ENCODE measurements at places on chromosomes 2 and 18.

- peak; percentile 52 for DNase-seq
Observed at GRCh38 chr2:47510745-47511144, 107.8 kb downstream of the MSH2 start.

DNA sequence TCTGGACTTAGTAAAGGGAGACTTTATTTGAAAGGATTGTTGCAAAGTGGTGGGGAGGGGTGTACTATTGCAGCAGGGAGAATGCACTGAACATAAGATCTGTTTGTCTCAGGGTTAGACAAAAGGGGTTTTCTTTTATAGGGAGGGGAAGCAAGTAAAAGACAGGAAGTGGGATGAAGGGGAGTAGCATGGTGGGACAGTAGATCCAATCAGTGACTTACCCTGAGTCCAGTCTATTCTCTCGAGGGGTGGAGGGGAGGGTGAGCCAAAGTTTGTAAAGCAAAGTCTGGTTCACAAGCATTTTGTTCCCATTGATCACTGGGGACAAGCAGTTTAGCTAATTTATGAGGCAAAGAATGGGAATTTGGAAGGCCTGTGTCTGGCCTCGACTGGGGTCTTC is 35.0 kb upstream of the CYP27C1 start:
- no peak for DNase-seq

DNA sequence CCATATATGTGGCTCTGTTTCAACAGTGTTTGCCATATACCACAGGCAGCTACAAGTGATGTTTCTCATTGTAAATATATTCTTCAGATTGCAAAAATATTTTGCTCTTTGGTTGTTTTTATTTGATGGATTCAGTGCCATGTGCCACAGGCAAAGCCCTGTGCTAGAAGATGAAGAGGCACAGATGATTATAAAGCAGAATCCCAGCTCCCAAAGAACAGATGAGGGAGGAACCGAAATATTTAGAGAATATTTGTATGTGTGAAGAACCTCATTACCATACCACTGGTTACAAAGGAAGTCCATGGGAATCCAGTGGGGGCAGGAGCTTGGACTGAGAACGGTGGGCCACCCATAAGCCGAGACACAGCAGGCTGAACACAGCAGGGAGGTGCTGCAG is 143.8 kb upstream of the NDUFV2 start:
- no peak for DNase-seq

GRCh38 chr2:59167514-59167913 is 926.4 kb upstream of the FANCL start:
- no peak for DNase-seq

DNA sequence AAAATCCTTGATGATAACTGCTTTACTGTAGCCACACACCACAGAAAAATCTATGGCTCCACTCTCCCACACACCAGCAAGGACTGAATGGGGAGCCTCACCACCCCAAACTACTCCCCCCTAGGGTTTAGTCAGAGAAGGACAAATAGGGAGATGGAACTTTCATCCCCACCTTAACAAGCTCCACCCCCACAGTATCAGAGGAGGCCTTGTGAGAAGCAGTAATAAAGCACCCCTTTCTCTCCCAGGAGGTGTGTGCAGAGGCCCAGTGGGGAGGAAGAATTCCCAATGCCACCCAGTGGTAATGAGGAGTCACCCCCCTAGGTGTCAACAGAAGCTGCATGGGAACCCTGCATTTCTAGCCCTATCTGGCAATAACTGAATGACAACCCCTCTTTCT is 224.9 kb downstream of the TNS1 start:
- no peak for DNase-seq

- DNase-seq: peak; percentile 80
Observed at GRCh38 chr2:136917411-136917881, 152.1 kb downstream of the THSD7B start.

GRCh38 chr2:64749446-64749845 is 95.7 kb upstream of the SERTAD2 start:
- DNase-seq: no peak

DNA sequence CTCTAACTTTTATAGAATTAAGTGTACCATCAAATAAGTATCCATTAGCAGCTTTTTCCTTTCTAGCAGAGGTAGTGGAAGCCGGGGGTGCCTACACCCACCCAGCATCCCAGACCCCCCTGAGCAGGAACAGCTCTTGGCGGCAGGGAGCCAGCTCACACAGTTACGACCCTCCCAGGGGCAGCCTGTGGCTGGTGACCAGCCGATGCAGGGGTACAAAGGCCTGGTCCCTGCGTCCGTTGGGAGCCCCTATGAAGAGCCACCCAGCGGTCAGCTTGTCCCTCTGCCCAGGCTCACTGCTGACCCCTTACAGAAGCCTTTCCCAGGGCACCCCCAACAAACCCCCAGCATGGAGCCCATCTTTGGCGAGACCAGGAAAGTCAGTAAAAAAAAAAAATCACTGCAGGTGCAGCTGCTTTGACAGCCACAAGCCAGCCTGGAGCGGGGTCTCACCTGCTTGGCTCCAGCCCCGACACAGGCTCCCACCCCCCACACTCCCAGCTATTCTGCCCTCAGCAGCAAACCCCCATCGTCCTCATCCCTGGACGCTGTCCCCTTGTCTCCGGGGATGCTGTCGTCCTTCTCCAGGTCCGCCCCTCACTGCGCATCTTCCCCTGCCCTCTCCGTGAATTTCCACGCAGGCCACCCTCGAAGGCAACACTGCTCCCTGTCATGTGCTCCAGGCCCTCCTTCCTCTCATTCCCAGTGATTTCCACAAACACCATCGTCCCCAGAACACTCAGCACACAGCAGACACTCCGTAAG is 43.1 kb downstream of the GPC1 start:
- DNase-seq: no peak

DNA sequence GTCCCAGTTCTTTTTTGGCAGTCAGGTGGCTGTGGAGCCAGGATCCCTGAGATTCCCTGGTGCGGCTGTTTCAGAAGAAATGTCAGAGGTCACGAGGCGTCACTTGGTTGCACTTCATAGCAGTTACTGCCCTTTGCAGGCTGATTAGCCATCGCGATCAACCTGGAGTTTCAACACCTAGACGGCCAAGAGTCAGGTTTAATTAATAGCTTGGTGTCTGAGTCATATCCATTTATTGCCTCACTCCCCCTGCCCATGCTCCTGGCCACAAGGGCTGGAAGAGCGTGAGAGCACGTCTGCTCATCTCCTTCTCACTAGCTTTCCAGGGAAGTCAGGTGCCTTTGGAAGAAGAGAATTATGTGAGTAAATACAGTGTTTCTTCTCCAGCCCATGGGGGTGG is 552.3 kb downstream of the TSN start:
- no peak for DNase-seq

- DNase-seq: no peak
Observed at GRCh38 chr2:98372579-98372978, 26.3 kb downstream of the CNGA3 start.

DNA sequence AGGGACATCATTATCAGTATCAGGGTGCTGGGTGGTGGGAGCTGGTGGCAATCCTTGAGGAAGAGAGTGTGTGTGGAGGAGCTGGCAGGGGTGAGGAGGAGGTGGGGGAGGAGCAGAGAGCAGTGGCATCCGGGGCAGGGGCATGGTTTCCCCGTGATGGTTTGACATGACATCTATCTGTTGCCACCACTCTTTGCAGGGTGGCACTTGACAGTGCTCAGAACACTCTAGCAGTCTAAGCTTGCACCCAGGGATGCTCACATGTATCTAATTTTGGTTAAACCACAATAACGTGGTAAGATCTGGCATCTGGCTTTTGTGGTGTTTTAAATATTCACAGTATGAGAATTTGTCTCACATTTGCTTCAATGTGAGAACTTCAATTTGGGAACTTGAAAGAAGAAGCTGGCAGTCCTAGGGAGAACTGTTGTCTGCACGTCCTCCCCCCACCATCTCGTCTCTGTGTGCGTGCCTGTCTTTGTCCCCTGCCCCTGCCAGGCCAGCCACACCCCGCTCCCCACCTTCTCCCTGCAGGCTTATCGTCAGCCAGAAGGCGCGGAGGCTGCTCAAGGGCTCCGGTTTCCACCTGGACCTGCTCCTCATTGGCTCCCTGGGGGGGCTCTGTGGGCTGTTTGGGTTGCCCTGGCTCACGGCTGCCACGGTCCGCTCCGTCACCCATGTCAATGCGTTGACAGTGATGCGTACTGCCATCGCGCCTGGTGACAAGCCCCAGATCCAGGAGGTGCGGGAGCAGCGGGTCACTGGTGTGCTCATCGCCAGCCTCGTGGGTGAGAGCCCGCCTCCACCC is 11.7 kb downstream of the SLC4A3 start:
- no peak for DNase-seq

- DNase-seq: no peak
Observed at GRCh38 chr2:240433973-240434727, 1.3 kb upstream of the GPC1 start.

DNA sequence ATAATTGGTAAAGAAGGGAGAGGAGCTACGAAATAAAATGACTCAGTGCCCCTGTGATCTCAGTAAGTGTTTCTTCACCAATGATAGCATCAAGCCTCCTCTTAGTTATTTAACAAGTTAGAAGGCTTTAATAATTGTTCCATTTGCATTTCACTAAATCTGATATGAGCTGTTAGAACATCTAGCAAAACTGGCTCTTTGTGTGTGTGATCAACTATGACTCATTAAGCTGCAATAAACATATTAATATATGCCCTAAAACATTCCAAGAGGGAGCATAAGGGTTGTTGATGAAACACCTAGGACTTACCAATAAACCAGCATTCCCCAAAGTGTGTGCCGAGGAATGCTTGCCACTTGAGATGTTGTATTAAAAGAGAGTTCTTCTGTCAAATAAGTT is 115.2 kb downstream of the OSBPL6 start:
- DNase-seq: no peak

GRCh38 chr2:240733803-240734495 is 42.3 kb downstream of the AQP12A start:
- peak; percentile 16 for DNase-seq

- DNase-seq: peak; percentile 70
Observed at GRCh38 chr2:208373460-208374089, 33.0 kb upstream of the PTH2R start.

DNA sequence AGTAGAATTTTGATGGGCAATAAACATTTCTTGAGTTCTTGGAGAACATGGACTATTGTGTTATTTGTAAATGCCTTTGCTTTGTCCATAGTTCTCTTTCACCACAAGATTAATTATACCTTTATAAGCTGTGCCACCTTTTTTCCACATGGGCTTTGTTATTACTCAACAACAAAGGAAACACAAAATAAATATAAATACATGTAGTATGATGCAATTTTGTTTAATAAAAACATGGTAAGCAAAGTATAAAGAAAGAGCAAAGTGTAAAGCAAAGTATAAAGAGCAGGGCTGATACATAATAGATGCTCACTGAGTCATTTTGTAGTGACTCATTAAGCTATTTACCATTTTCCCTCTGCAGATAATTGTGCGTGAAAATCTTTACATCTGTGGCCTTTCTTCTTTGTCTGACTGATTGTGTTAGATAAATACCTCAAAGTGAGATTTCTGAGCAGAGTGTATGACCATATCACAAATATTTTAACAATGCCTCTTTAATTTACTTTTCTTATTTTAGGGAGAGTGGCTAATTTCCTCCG is 80.9 kb downstream of the CERS6 start:
- peak; percentile 40 for DNase-seq

GRCh38 chr2:172340394-172340793 is 87.0 kb upstream of the ITGA6 start:
- no peak for DNase-seq

GRCh38 chr2:950080-950966 is at the start of gene SNTG2:
SNTG2 (plus strand) TSS chr2:950849; CDS start chr2:950997, 148 bp downstream.
- peak; percentile 44 for DNase-seq

- DNase-seq: peak; percentile 87
Observed at GRCh38 chr2:112941753-112942653, 31.0 kb downstream of the IL37 start.

DNA sequence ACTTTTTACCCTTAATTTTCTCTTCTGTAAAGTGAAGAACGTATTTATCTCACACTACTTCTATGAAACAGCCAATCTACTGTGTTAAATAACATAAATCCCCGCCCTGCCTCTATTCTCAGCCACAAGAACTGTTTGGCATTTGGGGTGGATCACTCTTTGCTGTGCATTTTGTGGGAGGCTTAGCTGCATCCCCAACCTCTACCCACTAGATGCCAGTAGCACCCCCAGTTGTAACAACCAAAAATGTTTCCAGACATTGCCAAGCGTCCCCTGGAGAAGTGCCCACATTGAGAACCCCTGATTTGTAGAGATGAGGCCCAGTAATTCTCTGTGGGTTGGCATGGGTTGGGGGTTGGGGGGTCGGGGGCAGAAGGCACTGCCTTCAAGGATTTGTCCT is 94.7 kb upstream of the BOD1L2 start:
- DNase-seq: no peak

DNA sequence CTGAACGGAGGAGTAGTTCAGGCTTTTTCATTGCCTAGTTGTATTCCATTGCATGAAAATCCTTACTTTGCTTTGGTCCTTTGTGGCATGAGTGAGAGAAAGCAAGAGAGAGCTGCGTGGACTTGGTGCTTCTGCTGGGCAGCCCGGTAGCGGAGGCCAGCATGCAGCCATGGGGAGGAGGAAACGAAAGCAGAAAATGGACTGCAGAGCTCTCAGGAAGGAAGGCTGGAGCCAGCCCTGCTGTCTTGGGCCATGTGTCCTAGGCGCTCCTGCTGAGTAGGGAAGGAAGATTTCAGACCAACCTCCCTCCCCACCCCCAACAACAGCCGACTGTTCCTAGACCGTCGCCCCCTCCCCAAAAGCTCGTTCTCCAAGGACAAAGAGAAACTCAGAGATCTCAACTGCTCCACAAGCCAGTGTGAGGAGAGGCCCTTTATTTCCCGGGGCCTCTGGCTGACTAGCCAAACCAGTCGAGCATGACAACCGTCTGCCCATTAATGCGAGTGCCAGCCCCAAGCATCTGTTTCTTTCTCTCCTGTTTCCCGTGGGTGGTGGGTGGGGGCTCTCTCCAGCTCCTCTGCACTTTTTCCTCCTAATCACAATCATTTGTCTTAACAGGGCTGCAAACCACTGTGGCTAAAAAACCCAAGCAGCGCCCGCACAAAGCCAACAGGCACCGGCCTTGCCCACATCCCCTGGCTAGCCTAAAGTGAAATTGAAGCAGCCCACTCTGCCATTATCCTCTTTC is 66.8 kb upstream of the FZD7 start:
- no peak for DNase-seq

DNA sequence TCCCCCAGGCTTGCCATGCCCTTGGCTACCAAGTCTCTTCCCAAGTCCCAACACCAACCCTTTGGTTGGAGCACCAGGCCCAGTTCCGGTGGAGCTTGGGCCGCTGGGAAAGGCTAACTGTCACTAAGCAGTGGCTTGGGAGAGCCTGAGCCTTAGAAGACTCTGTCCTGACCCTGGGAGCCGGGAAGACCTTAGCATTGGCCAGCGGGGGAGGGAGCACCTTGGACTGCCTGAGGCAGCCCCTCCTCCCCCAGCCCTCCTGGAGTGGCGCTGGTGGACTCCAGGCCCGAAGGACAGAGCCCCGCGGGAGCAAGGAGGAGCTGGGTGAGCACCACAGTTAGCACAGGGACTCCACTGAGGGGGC is 62.5 kb upstream of the POMC start:
- no peak for DNase-seq

Data from mesendoderm (in vitro differentiated cells).